ENCODE measurements at places on chromosomes 1 and 21.

GRCh38 chr1:209625791-209626285 lies 26.4 kb downstream of the LAMB3 start:
- no peak for DNase-seq

- DNase-seq: no peak
Measured at GRCh38 chr1:22319608-22320007, 132.0 kb upstream of the ZBTB40 start.

DNA sequence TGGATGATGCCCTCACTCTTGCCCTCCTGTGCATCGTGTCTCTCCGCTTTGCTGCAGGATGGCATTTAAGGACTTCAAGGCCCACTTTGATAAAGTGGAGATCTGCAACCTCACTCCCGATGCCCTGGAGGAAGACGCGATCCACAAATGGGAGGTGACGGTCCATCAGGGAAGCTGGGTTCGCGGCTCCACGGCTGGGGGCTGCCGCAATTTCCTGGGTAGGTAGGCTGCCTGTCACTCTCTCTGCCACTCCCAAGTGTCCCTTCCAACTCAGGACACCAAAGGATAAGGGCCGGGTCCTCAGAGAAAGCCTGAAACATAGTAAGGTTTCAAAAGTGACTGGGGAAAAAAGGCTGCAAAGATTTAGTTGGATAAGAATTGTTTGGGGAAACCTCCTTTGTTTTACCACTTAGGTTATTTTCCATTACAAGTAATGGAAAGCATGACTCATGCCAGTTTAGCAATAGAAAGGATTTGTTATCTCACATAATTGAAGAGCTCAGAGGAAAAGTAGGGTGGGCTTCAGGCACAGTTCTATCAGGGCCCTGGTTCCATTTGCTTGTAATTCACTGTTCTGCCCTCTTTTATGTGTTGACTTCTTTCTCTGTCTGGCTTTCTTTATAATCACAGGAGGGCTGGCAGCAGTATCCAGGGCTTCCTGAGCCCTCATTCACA lies 31.9 kb downstream of the CAPN9 start:
- DNase-seq: no peak

DNA sequence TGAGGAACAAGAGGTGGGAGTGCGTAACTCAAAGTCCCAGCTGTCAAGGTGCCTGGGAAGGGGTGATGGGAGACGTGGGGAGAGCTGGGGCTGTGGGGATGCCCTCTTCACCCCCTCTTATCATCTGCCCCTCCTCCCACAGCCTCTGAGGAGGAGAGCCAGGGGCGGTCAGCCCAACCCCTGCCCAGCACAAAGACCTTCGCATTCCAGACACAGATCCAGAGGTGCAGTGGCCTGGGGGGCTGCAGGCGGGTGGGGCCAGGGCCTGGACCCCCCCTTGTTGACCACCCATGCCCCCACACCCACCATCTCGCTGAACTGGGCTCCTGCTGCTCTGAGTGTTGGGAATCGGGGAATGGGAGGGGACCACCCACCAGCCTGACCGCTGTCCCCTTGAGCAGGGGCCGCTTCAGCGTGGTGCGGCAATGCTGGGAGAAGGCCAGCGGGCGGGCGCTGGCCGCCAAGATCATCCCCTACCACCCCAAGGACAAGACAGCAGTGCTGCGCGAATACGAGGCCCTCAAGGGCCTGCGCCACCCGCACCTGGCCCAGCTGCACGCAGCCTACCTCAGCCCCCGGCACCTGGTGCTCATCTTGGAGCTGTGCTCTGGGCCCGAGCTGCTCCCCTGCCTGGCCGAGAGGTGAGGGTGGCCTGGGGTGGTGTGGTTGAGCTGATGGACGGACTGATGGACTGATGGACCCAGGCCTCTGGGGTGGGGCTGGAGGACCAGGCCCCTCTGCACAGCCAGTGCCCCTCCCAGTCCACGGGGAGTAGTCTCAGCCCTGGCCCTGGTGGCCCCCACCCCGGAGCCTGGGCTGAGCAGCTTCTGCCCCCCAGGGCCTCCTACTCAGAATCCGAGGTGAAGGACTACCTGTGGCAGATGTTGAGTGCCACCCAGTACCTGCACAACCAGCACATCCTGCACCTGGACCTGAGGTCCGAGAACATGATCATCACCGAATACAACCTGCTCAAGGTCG lies 29.7 kb downstream of the TRIM11 start:
- no peak for DNase-seq

DNA sequence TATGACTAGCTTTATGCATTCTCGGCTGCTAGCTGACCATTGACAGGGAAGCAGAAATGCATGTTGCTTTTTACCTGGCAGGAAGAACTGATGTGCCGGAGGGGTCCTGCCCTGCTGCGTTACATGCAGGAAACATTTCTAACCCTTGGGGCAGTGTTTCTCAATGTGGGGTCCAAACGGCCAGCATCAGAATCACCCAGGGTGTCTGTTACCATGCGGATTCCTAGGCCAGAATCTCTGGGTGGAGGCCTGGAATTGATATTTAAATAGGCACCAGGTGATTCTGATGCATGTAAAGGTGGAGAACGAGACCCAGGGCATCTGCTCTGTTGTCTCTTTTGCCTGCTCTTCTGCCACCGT lies 182.7 kb downstream of the PCP4 start:
- DNase-seq: no peak

All from CD8-positive, alpha-beta T cell (primary cell).